Fibroblast of villous mesenchyme (primary cell): ENCODE measurements at places on chromosomes 7 and 10. TPM values are rescaled to one million over a fixed set of nuclear protein-coding genes. Genes with fewer than 3 reads are reported as not detected.

The SLC26A5 gene
- not detected in 2 replicates for total RNA-seq

The CALN1 gene
- under 0.01 TPM in 1 of 2 replicates, not detected in the other for total RNA-seq

The SPACDR gene
- total RNA-seq: not detected in 2 replicates

The RAMP3 gene
- not detected in 2 replicates for total RNA-seq

The ASZ1 gene
- under 0.01 TPM in 2 replicates for total RNA-seq

The SLC39A12 gene
- total RNA-seq: not detected in 2 replicates

The HMX3 gene
- not detected in 2 replicates for total RNA-seq

The OR2A12 gene
- not detected in 2 replicates for total RNA-seq

The PNLIP gene
- not detected in 2 replicates for total RNA-seq

The NME8 gene
- not detected in 2 replicates for total RNA-seq

The CLDN12 gene
- total RNA-seq: 28.3 and 49.2 TPM in 2 replicates

The PUS7 gene
- total RNA-seq: 13.2 and 16.8 TPM in 2 replicates

The RET gene
- total RNA-seq: 0.43 and 1.3 TPM in 2 replicates

The AGAP5 gene
- 3.0 and 3.9 TPM in 2 replicates for total RNA-seq

The WDR86 gene
- total RNA-seq: 0.32 and 1.3 TPM in 2 replicates

The LBX1 gene
- total RNA-seq: not detected in 2 replicates

The UNCX gene
- not detected in 2 replicates for total RNA-seq

The FXYD4 gene
- total RNA-seq: not detected in 2 replicates

The MYL10 gene
- total RNA-seq: not detected in 2 replicates

The DEPP1 gene
- 17.1 and 29.8 TPM in 2 replicates for total RNA-seq

The FOXP2 gene
- 0.32 and 0.86 TPM in 2 replicates for total RNA-seq

The ENO4 gene
- total RNA-seq: under 0.01 TPM in 1 of 2 replicates, not detected in the other

The FLNC gene
- total RNA-seq: 185 and 202 TPM in 2 replicates

The CCL26 gene
- total RNA-seq: 0.64 and 0.86 TPM in 2 replicates

The CFAP58 gene
- 0.43 and 0.64 TPM in 2 replicates for total RNA-seq

The OR2A1 gene
- under 0.01 TPM in 2 replicates for total RNA-seq

The POLL gene
- total RNA-seq: 8.2 and 9.3 TPM in 2 replicates
